ENCODE measurements at places on chromosomes 1 and 21.

GRCh38 chr1:67053535-67053784 is 488 bp downstream of the SLC35D1 start:
- no peak for DNase-seq

DNA sequence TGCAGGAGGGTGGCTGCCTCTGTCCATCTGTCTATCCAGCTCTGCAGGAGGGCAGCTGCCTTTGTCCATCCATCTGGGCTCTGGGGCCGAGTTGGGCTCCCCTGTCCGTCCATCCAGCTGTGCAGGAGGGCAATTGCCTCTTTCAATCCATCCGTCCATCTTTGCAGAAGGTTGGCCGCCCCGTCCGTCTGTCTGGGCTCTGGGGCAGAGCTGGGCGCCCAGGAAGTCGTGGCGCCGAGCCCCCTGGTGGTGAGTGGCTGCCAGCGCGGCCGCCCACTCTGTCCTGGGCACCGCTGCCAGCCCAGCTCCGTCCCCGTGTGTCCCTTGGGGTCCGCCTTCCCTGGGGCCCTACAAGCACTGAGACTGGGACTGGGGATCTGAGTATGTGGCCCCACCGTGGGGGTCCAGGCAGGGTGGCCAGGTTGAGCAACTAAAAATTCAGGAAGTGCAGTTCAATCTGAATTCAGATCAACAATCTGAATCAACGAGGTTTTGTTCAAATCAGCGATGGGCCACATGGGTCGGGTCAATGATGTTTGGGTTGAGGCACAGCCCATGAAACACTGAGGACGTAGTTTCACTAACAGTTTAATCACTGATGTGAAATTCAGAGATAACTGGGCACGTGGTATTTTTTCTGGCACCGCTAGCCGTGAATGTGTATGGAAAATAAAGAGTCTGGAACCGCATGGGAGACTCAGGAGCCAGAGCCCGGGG is 99.1 kb upstream of the ACTRT2 start:
- peak; percentile 6 for DNase-seq

GRCh38 chr21:25942135-25942534 is 207.4 kb downstream of the GABPA start:
- DNase-seq = no peak

- DNase-seq = no peak
These were observed 129.7 kb downstream of the DUSP10 start for GRCh38 chr1:221612047-221612777.

- no peak for DNase-seq
These were observed 9.7 kb upstream of the COL8A2 start for GRCh38 chr1:36134505-36135329.

- DNase-seq = no peak
These were observed 205.3 kb downstream of the TM2D1 start for GRCh38 chr1:61519631-61520030.

DNA sequence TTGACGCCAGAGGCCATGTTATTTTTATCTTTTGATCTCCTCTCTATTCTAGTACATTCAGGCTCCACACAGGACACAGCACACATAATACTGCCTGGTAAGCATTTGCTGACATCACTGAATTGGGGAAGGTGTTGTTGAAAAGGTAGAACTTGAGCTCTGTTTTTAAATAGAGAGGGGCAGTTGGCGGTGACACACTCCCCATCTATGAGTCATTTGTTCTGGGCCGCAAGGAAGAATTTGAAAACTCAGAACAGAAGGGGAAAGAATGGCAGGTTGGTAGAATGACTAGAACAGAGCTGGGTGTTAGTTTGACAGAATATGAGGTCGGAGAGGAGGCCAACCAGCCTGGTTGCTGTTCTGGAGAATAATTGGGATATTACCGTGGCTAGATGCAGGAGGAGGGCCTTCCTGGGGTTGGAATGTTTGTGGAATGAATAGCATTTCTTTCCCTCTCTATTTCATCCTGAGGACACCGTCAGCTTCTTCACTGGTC is 52.1 kb upstream of the ERRFI1 start:
- no peak for DNase-seq

DNA sequence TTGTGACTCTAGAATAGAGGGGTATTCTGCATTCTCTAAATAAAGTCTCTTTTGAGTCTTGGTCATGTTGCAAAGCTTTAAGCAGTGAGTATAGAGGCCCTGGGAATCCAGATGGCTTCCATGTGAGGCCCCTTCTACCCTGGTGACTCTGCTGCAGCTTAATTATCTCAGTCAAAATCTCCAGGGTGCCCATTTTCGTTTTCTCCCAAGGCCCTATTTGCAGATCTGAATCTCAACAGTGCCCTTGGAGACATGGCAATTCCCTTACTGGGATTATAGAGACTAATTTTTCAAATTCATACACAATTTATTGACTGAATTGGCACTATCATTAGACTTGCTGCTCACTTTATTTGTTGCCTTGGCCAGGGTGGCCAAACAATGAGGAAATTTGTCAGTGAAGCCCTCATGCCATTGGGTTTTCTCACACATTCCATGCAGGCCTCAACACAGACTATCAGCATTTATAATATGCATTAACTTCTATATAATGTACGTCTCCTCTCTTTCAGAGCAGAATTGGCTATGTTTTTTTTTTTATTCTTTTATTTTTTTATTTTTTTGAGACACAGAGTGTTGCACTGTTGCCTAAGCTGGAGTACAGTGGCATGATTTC is 35.1 kb downstream of the PROX1 start:
- DNase-seq = no peak

- DNase-seq = no peak
These were observed 19.7 kb upstream of the TMEM52 start for GRCh38 chr1:1938613-1939295.

DNA sequence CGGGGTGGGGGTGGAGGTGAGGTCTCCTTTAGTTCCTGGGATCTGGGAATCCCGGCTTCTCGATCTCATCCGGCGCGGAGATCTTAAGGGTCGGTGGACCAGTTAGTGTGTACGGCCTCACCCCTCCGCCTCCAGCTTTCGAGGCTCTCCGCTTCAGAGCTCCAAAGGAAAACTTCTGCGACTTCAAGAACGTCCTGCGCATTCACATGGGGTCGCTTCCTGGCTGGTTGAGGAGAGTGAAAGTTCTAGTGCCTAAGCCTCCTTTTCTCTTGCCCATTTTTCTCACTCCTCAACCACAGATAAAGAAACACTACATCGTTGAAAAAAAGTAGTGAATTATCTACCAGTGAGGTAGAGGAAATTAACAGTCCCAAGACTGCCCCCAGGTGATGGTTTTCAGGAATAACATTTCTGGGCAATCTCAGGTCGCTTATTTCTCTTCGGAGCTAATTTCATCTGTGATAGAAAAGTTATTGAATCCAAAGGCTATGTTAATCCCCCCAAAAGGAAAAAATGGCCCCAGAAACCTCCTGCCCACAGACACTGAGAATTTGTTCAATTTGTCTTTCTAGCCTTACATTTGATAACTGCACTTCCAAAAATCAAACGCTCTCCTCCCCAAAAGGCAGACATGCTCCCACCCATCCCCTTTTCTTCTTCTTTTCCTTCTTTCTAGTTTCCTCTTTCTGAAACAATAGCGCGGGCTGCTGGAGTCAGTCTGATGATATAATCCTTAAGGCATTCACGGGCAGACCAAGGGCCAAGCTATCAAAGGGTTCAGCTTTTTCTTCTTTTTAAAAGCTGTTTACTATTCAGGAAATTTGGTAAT is 20.6 kb upstream of the TBX15 start:
- DNase-seq = no peak

GRCh38 chr1:23171181-23171755 is 2.6 kb upstream of the LUZP1 start:
- no peak for DNase-seq

DNA sequence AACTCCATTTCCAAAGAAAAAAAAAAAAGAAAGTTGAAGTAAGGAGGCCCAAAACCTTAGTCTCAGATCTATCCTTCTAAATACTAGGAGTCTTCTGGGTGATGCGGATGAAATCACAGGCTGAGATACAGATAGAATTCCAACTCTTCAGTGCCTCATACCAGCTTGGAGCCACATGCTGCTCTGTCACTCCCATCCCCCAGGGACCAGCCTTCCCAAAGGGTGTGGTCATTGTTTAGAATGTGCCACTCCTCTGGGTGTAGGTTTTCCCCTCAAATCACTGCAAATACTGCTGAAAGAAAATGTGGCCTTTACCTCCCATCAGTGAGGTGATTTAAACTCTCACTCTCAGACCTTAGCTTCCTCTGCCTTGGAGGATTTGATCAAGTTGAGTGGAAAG is 112.9 kb downstream of the CDC7 start:
- DNase-seq = no peak
